ENCODE measurements at places on chromosomes 16 and 17.

DNA sequence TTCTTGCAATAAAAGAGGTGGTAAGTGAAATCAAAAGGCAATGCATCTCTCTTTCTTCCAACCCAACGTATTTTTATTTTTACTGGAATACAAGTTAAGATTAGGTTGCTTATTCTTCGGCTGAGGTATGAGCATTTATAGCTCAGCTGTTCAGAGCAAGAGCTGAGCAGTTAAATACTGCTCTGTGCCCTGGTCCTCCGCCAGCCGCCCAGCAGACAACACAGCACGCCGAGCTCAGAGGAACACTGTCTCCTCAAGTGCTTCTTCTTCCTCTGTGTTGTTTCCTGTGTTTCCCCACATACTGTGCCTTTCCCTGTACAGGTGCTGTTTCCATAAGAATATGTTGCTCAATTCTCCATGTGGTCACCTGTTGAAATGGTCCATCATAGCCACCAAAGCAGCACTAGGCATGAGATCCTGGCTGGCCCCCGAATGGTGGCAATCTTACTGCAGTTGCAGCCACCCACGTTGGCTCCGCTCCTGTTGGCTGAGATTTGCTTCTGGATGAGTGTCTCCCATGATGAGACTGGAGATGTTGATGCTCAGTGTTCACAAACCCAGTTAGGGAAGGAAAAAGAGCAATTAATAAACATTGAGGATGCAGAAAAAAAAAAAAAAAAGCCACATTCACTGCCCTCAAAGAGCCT is 515.3 kb downstream of the GRIN2A start:
- DNase-seq: no peak

GRCh38 chr17:66782851-66783250 is 52.1 kb upstream of the CACNG5 start:
- DNase-seq: no peak

- DNase-seq: peak; percentile 83
These were observed 5.3 kb upstream of the ZNF689 start for GRCh38 chr16:30615358-30616091.

- DNase-seq: no peak
These were observed 435.5 kb downstream of the KCNJ2 start for GRCh38 chr17:70604854-70605253.

- no peak for DNase-seq
These were observed 1.3 kb upstream of the KRTAP2-1 start for GRCh38 chr17:41048441-41048840.

DNA sequence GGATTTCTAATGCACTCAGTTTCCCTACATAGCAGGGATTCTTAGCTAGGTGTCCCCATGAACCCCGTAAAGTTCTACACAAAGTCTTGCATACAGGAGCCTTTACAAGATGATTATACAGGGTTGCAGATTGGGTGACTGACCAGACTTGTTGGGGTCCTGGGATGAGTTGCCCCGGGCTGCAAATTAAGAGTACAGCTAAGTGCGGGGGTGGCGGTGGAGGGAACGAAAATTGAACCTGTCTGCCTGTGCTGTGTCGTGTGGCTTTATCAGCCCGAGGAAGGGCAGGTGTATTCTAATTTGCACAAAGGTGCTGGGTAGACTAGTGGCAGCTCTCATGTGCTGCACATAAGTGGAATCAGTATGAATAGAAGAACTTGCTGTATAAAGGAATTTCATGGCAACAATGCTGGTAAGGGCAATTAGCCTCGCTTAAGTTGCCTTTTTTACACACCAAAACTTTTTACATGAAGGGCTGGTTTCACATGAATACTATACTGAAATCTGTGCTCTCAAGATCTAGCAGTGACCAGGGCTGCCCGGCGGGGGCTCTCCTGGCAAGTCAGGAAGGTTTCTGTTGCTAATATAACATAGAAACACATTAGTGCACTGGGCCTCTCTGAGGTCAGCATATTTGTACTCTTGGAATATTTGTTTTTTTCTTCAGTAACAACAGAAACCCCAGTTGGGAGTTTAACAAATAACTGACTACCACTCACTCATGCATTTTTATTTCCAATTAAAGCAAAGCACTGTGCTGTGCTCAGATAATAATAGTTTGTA is 50.7 kb downstream of the ADCY7 start:
- no peak for DNase-seq

GRCh38 chr17:77665833-77666232 is 292.7 kb upstream of the TNRC6C start:
- no peak for DNase-seq

DNA sequence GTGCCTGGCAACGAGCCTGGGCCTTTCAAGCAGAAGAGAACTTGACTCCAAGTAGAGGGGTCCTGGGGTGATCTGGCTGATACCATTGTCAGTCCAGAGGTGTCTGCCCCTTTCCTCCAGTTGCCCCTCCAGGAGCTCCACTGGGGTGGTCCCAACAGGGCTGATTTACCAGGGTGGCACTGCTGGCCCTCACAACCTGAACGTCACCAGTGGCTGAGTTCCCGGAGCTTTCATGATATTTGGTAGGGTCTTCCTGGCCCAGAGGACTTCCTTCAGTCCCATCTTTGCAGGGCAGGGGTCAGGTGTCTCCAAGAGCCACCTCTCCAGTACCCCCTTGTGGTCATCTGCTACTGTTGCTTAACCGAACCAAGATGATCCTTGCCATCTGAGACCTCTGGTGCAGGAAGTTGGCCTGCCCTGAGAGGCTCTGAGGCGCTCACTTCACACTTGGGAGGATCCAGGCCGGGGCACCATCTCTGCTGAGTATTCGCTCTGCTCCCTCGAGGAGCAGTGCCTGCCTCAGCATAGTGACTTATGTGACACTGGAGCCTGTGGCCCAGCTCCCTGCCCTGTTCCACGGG is 3.5 kb downstream of the LIMD2 start:
- DNase-seq: peak; percentile 61

DNA sequence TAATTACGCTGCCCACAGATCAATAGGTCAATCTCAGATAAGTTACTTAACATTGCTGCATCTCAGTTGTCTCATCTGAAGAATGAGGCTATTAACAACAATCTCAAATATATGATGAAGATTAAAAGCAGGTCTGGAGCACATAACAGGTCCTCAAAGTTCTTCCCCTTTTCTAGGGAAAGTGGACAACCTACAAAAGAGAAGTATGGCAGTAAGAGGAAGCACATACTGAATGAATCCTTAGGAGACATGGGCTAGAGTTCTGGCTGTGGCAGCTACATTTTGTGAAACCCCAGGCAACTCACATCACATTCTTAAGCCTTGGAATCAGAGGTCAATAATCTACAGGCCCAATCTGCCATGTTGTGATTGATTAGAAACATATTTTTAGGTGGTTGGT is 180.6 kb downstream of the PCTP start:
- no peak for DNase-seq

DNA sequence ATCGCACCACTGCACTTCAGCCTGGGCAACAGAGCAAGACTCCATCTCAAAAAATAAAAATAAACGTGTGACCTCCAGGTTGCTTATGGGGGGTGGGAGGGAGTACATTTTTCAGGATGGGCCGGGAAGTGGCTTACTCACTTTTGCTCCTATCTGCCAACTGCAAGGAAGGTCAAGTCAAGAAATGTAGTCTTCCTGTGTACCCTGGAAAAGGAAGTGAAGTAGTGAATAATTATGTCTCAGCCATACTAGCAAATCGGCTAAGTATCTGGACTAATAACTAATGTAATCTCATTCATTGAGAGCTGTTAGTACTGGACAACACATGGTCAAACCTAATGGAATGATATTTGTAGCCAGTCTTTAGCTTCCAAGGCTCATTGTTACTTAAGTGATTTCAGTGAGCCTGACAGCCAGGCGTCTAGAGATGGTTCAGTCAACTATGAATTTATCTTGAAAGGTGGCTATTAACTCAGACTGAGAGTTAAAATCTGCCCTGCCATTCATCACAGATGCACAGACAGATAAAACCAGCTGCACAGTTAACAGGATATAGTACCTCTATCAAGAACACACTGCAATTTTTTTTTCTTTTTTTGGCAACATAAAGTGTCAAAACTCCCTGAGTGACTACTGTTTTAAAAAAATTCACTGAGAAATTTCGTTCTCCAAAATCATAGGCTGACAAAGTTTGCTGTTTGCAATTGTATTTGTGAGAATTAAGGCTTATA is 3.7 kb upstream of the TACO1 start:
- peak; percentile 53 for DNase-seq

DNA sequence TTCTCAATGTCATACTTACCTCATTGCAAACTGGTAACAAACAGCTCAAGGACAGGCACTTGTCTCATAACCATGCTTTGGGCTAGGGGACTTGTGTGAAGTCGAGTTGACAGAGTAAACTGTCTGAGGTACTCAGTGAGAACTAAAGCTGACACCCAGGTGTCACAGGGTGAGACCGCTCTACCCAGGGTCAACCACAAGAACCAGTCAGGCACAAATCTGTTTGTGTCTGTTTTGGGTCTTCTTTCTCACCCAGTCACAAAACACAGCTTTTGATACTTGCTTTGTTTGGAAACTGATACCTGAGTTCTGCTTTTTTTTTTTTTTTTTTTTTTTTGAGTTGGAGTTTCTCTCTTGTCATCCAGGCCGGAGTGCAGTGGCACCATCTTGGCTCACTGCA is 161.1 kb downstream of the STX8 start:
- DNase-seq: no peak

- DNase-seq: no peak
These were observed 15.7 kb upstream of the RNF213 start for GRCh38 chr17:80244871-80245509.

GRCh38 chr17:63406689-63407330 is 39.3 kb downstream of the CYB561 start:
- peak; percentile 84 for DNase-seq

DNA sequence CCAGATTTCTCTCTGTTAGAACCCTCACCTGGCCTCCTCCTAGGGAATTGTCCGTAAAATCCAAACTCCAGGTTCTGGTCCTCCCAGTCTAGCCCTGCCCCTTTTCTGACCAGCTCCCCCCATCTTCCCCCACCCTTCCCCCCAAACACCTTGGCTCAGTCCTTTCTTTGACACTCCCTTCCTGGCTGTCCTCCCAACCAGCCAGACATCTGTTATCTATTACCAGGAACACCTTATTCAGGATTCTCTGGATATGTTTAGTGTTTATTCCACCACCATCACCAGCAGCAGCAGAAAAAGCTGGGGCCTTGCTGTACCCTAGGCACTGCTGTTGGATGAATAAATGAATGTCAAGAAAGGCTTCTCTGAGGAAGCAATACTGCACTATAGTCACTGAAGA is 4.0 kb upstream of the CMTM3 start:
- no peak for DNase-seq

DNA sequence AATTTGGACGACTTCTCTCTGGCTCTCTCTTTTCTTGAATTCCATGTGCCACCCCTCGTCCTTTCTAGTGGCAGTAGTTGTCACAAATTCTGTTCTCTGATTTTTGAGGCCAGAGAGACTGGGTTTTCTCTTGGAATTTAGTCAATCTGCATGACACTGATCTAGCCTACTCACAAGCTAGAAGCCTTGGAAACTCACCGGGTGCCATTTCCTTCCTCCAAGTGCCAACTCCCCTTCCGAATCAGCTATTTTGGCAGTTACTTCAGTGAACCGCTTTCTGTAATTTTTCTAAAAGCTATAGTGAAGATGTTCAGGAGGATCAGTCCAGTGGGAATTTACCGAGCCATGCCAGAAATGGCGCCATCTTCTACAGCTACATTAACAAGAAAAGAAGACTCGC is 228.9 kb downstream of the PMP22 start:
- DNase-seq: no peak

GRCh38 chr17:75225016-75225415 is 19.5 kb downstream of the NUP85 start:
- no peak for DNase-seq

GRCh38 chr17:4594931-4595684 is 10.8 kb downstream of the SMTNL2 start:
- DNase-seq: peak; percentile 48

DNA sequence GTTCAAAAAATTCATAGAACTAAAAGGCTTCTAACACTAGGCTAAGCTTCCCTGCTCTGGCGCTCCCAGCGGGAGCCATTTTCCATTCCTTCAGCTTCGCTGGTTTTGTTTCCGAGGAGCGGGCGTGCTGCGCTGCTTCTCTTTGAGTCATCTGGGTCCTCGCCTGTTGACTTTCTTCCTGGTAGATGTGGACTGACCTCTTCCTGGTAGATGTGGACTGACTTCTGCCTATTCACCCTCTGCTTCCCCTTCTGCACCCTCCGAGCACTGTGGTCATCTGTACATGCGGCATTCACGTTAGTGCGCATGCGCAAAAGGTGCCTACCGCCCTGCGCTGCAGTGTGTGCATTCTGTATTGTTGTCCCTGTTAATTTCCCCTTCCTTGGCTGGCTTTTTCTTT is 40.8 kb upstream of the SEC14L1 start:
- no peak for DNase-seq

DNA sequence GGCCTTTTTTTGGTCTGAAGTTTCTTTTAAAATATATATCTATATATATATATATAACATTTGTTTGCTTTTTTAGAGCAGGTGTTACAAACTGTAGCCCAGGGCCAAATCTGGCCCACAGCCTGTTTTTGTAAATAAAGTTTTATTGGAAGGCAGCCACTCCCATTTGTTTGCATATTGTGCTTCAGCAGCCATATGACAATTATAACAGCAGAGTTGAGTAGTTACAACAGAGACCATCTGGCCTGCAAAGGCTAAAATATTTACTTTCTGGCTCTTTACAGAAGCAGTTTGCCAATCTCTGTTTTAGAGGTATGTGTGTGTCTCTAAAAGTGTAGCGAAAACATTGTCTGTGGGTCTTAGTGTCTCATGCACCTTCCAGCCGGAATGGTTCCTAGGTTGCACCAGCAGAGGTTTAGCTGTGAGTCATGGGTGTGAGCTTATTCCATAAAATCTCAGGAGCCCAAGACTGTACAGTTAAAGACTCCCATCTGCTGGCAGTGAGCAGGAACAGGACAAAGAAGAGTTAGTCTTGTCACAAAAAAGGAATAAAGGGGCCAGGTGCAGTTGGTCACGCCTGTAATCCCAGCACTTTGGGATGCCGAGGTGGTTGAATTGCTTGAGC is 23.8 kb downstream of the LCMT1 start:
- DNase-seq: no peak

DNA sequence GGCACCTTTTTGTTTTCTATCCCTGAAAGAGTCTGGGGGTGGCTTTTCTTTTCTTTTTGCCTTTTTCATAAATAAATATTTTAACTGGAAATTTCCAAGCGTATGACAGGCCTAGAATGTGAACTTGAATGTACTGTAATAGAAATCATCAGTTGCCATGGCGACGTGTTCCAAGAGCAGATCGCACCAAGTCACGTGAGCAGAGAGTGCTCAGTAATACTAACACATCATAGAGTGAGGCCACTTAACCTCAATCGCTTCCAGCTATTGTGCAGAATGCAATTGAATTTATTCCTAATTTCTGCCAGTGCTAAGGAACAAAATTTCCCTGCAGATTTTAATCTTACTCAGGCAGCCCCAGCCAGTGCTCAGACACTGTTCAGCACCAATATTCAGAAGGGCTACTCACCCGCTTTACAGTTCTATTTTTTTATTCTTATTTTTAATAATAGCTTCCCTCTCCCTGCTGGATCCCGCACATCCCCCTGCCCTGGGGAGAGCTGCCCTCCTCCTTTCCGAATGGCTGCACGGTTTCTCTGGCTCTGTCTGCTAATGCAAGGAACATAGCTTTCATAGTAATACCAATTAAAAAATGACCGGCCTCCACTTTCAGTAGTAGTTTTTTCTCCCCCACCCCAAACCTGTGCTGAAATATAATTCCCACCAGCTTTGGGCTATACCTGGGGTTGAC is 26.2 kb upstream of the PMFBP1 start:
- DNase-seq: no peak

GRCh38 chr17:17724307-17725010 is 43.2 kb downstream of the RAI1 start:
- DNase-seq: peak; percentile 38

GRCh38 chr16:10770907-10771306 is 27.3 kb downstream of the NUBP1 start:
- no peak for DNase-seq

- no peak for DNase-seq
These were observed 4.7 kb upstream of the NDEL1 start for GRCh38 chr17:8430966-8431365.

Data from activated CD4-positive, alpha-beta T cell treated with anti-CD3 and anti-CD28 coated beads, Interleukin-10, Interleukin-2, amounts not matched to agents 100 ng/mL and 50 ng/mL, durations not matched to agents 16 hours and 8 hours (primary cell).